T-helper 17 cell (primary cell): ENCODE measurements at places on chromosomes 5 and 9.
A peak's percentile ranks its signal among the peaks of the same experiment; 100 is the strongest.

DNA sequence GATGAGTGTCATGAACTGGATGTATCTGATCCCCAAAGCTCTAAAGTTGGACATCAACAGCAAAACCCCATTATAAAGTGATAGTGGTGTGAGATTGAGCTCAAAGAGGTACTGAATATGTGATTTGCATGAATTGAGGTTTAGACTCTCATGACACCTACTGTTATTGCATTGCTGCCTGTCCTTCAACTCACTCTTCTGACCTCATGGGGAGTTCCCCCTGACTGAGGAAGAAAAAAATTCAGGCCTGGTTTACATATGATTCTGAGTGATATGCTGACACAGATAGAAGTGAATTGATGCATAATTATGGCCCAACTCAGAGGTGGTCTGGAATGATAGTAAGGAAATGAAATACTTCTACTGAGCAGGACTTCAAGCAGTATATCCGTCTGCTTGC lies 76.2 kb upstream of the CHD1 start:
- no peak for DNase-seq

GRCh38 chr5:33725806-33726205 lies 166.0 kb downstream of the ADAMTS12 start:
- no peak for DNase-seq

GRCh38 chr9:79662537-79662956 lies 90.8 kb downstream of the TLE4 start:
- DNase-seq = no peak

DNA sequence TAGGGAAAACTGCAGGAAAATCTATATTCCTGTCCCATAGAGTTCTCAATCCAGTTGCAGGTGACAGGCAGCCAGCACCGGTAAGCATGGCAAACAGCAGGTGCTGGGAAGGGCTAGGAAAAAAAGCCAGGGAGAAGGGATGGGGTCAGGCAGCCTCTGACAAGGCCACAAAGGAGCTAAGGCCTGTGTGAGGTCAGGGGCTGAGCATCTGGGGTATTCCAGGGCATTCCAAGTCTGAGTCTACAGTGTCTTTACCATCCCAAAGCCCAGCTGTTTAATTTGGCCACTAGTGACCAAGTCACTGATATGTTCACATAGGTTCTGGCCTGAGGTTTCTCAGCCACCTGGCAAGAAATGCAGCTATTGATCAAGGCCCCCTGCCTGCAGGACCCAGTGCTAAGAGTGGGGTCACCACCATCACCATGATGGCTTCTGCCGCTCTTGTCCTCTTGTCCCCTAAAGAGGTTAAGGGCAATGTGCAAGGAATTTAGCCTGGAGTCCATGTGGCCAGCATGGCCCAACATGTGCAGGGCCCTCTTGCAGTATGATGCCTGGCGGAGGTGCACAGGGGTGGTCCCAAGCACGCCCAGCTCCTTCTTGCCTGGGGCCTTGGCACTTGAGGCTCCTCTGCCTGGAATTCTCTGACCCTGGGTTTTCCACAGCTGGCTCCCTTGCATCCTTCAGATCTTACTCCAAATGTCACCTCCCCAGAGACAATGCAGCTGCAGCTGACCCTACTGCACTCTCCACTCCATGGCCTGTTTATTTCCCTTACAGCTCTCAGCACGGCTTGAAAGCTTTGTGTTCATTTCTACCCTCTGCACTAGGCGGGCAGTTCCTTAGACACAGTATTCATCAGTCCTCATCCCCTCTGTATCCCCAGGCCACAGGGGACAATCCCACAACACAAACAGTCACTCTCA lies 213.1 kb downstream of the MSX2 start:
- DNase-seq = no peak

DNA sequence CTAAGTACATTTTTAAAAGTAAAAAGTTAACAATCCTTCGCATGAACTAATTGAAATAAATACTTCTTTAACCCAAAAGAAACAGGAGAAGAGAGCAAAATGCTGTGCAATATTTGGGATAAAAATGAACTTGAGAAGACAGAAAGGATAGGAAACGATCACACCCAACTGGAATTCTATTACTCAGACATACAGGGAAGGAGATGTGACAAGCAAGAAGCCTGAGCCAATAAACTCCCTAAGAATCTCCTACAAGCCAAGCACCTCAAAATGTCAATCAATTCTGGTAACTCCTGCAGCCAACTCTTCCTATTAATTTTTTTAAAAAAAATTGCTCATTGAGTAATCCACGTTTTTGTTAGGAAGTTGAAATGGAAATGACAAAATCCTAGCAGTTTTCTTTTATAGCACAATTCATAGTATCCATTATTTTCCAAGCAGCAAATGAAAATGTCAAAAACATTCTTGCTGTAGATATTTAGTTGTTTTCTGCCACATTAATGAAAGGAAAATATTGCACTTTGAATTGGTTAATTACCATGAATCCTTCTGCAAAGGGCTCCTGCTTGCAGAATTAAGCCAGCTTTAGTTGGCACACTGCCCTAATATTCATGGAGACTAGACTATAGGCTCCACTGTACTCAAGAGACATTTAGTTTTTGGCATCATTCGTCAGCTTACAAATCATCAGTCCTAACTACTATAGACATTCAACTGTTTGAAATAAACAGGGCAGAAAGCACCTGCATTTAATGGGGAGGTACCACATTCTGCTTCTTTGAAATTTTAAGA lies 89.0 kb downstream of the RFX3 start:
- no peak for DNase-seq

DNA sequence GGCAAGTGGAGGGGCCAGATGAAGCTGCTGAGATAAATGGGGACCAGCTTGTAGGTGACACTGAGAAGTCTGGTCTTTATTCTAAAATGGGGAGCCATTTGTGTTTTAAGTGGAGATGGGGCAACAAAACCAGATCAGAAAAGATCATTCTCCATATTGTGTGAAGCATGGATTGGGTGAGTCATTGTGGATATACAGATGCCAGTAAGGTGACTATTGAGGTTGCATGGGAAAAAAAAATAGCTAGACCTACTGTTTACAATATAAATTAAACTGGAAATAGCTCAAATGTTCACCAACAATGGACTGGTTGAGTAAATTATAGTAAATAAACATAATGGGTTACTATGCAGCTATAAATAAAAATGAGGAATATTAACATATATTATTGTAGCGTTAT lies 5.4 kb upstream of the MAP1B start:
- no peak for DNase-seq

GRCh38 chr5:103452666-103453065 lies 109.9 kb downstream of the NUDT12 start:
- DNase-seq = no peak

DNA sequence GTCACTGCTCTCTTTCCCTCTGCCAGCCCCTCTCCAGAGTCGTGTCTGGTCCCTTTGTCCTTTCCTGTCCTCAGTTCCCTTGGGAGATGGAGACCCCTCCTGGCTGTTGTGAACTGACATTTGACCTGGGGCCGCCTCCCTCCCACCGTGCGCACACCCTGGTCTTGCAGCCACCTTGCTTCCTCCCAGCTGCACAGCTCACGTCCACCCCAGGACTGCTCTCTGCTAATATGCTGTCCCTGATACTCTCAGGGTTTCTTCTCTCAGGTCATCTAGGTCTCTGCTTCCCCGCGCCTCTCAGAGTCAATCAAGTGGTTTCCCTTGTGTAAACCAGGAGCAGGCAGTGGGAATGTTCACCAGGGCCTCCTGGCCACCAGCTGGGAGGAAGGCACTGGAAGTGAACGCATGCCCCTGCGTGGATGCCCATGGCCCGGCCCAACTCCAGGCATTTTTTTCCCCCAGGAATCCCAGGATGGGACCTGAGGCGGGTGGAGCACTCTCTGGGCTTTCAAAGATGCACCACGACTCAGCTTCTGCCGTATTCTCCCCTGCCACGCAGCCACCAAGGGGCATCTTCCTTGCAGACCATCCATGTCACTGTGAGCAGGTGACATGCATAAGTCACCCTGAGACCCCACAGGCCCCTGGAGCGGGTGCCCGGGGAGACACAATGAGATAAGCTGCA lies 142.4 kb downstream of the OLFM1 start:
- no peak for DNase-seq

- no peak for DNase-seq
Observed at GRCh38 chr9:111691672-111692329, 30.4 kb downstream of the GNG10 start.

DNA sequence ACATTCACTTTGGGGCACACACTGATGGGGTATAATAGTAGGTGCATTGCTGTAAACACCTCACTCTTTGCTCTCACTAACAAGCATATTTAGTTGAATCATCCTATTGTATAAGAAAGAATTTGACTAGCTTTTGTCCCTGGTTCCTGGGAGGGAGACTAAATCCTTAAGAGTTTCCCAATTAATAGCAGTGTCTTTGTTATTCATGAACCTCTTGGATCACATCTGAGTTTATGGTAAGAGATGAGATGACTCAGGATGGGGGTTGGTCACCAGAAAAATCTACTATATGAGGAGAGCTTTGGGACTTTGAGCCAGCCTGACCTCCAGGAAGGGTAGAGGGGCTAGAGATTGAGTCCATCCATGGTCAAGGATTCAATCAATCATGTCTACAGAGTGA lies 56.8 kb downstream of the PUM3 start:
- no peak for DNase-seq

GRCh38 chr5:34919077-34919476 lies 3.6 kb downstream of the BRIX1 start:
- DNase-seq = no peak

GRCh38 chr9:117887383-117887782 lies 183.2 kb downstream of the TLR4 start:
- no peak for DNase-seq

GRCh38 chr5:36640949-36641348 lies 34.5 kb downstream of the SLC1A3 start:
- DNase-seq = no peak

GRCh38 chr5:10583663-10584572 lies 20.0 kb downstream of the ANKRD33B start:
- DNase-seq = no peak

GRCh38 chr5:130715541-130715940 lies 449.5 kb downstream of the HINT1 start:
- no peak for DNase-seq

- DNase-seq = no peak
Observed at GRCh38 chr5:173673295-173674101, 57.0 kb upstream of the BOD1 start.

- peak; percentile 9 for DNase-seq
Observed at GRCh38 chr5:52989025-52989780, at the start of gene ITGA2. ITGA2 (plus strand) TSS chr5:52989352; CDS start chr5:52989469, 117 bp downstream.

DNA sequence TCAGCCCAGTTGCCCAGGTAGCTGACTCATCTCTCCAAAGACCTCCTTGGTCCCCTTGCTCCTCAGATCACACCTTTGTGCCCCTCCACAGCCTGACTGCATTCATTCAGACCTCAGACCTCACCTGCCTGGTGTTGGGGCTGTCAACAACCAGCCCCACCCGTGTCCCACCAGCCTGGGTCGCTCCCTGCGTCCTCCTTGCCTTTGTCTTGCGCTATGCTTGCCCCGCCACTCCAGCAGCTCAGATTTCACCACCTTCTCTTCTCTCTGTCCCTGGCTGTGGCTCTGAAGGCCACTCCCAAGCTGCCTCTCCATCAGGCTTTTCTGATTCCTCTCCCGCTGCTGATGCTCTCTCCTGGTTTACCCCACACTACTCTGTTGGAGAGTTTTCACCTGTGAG lies 103.5 kb downstream of the MVB12B start:
- DNase-seq = no peak

- no peak for DNase-seq
Observed at GRCh38 chr5:139078345-139078744, 119.8 kb downstream of the SIL1 start.

- no peak for DNase-seq
Observed at GRCh38 chr5:23727271-23727670, 219.9 kb downstream of the PRDM9 start.

GRCh38 chr9:23545728-23546127 lies 280.3 kb downstream of the ELAVL2 start:
- no peak for DNase-seq

DNA sequence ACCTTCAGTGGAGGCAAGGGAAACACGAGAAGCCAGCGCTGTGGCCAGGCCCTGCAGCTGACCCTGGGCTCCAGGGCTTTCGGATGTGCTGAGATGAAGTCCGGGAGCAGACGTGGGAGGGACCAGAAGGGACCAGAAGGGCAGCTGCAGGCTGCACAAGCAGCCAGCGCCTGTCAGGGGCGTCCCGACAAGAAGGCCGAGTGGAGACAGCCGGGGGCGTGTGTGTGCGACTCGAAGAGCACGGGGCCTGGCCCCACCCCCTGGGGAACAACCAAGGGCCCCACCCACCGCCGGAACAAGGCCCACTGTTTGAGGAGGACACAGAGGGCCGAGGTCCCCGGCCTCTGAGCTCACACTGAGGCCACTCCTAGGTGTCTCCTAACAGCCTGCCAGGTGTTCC lies 31.4 kb downstream of the SLC12A7 start:
- DNase-seq = no peak

DNA sequence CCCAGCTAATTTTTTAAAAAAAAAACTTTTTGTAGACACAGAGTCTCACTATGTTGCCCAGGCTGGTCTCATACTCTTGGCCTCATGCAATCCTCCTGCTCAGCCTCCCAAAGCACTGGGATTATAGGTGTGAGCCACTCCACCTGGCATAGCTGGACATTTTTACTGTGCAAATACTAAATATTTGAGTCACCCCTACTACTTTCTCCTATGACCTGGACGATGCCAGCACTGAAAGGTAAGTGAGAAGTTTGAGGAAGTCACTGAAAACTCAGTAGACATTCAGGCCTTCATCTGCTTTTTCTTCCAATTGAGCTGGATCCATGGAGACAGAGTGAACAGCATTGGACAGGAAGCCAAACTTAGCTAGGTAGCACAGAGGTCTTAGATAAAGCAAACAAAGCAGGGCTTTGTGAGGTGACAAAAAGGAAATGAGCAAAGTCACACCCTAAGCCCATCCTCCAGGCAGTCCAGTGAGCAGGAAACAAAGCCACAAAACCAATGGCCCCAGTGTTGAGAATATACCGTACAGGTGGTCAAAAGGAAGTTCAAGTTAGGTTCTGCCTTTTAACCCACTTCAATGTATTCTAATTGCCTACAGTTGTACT lies 192.6 kb upstream of the RASA1 start:
- DNase-seq = no peak

DNA sequence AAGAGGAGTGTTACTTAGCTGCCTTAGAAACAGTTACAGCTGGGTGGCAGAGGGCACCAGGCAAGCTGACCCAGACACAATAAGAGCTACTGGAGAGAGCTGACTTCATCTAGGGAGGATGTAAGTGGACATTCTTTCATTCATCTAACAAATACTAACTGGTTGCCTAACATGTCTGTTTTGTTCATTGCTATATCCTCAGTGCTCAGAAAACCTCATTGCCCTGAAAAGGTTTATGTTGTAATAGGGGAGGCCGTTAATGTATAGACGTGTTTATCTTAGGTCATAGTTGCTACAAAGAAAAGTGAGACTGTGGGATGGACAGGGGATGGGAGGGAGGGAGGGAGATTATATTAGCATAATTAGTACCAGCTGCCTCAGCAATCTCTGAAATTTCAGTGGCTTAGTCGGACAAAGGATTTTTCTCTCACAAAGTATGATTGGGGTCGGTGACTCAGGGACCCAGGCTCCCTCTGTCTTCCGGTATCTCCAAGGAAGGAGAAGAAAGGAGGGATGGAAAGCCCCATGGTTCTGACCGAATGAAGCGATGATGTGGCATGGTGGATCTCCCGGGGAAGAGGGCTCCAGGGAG lies 2.6 kb upstream of the SNX18 start:
- DNase-seq = no peak

GRCh38 chr5:6788956-6789649 lies 75.9 kb downstream of the TENT4A start:
- DNase-seq = no peak
